ENCODE measurements at places on chromosomes 7 and 10.

DNA sequence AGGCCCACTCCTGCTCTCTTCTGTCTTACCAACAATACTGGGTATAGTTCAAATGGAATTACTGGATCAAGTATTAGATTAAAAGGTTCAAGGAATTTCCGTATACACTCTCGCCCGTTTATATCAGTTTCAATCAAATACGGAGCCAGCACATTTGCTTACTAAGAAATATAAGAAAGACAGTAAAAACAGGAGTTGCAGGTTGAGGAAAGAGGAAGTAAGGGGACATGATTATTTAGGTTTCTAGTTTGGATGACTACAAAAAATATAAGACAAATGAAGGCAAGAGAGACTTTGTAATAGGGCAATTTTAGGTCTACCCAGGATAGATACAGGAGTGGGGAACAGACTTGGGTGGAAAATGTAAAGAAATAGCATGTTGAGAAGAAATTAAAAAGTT is 109.9 kb upstream of the ABI1 start:
- DNase-seq: no peak

GRCh38 chr7:132837529-132837928 is 244.4 kb downstream of the CHCHD3 start:
- no peak for DNase-seq

DNA sequence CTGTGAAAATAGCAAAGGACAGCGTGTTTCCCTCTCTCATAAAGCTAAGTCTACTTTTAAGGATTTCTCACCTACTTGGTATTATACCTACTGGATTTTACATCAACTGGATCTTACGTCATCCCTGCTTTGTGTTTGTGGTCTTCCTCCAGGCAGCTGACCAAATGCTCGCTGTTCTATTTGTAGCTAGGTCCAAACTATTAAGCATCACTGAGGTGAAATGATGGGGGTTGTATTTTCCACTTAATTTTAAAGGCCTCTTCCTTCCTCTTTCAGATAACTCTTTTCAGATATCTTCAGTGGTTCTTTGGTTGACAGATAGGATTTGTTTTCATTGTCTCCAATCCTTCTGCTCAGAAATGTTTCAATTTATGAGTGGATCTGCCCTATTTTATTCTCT is 169.7 kb downstream of the RNLS start:
- no peak for DNase-seq

DNA sequence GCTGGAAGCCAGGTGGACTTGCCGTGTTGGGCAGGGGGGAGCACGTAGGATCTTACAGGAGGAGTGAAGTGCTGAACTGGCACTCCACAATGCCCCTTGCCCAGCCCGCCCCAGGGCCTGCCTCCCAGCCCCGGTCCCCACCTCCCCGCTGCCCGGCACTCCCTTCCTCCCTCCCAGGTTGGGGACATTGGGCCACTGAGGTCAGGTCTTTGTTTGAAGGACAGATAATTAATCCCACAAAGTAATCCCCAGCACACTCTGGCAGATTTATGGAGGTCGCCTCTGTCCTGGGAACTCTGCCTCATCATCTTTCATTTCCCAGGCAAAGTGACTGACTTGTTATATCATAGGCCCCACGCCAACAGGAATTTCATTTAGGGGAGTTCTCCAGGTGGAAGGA is 122.8 kb downstream of the C10orf105 start:
- no peak for DNase-seq

DNA sequence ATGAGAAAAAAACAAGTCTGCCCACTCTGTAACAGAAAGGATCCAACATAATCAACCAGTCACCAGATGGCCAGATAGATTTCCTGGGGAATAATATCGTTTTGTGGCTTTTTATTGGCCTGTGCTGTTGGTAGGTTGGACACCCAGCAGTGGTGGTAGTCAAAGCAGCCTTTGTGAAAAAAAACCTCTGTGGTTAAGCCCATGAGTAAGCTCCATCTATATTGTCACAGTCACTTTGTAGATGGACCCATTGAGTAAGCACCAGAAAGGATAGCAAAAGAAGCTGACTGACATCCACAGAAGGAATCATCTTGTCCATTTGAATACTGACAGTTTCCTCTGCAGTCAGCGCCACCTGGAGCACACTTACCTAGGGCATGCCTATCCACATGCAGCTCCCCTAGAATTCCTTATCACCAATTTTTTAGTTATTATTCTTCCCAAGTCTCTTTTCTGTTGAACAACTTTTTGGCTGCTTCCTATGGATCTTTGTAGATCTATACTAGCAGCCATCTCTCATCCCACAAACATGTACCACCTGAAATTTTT is 96.9 kb downstream of the IQUB start:
- no peak for DNase-seq

GRCh38 chr7:130322615-130323014 is 22.0 kb upstream of the CPA5 start:
- no peak for DNase-seq

DNA sequence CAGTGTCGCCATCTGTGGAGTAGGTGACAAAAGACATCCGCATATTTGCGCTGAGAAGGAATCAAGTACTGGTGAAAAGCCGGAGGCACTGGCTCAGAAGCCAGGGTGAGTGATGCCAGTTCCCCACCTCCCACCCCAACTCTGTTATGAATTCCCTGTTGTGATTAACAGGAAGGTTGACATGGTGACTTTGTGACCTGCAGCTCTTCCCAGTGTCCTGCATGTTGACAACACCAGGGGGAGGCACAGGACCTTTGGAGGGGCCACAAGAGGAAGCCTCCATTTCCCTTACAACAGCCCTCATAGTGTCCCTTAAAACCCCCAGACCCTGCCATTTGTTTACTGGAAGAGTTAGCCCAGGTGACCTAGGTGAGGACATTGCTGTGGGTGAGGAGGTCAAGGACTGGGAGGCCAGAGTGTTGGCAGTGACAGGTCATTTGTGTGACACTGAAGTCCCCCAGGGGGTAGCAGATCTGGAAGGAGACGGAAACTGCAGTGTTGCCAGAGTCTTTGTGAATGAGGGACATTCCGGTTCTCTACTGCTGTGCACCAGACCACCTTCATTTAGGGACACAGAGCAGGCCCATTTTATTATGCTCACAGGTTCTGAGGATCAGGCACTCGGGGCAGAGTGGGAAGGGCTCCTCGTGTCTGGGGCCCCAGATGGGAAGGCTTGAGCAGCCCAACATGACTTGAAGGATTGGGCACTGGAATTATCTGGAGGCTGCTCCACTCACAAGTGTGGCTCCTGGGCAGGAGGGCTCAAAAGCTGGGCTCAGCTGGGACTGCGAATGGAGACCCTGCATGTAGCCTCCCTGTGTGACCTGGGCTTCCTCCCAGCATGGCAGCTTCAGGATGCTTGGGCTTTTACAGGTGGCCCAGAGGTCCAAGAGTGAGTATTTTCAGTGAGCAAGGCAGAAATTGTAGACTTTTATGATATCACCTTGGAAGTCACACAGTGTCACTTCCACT is 13.0 kb upstream of the ANTXRL start:
- no peak for DNase-seq

DNA sequence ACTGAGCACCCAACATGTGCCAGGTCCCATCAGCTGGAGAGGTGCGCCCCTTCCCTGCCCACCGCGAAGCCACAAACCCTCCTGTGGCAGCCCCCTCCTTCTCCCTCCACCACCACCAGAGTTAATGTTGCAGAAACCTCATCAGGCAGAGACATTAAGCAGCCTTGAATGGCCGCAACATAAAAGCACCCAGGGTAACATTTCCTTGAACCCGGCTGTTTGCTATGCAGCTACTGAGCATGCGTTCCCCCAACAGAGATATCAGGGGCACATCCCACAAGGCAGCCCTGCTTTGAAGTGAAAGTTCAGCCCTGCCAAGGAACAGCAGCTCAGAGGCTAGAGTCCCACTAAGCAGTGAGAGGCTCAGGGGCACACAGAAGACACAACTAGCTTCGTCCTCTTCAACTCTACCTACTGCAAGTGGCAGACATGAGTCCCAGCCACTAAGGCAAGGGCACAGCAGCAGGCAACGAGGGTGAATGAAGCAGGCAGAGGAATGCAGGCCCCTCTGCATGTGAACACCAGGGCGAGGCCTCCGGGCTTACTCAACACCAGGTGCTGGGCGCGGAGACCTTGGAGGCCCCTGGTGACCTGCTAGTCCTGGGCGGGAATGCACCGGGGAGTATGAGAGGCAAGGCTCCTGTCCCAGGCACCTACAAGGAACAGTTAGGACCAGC is 107.4 kb downstream of the SLIT1 start:
- DNase-seq: no peak

DNA sequence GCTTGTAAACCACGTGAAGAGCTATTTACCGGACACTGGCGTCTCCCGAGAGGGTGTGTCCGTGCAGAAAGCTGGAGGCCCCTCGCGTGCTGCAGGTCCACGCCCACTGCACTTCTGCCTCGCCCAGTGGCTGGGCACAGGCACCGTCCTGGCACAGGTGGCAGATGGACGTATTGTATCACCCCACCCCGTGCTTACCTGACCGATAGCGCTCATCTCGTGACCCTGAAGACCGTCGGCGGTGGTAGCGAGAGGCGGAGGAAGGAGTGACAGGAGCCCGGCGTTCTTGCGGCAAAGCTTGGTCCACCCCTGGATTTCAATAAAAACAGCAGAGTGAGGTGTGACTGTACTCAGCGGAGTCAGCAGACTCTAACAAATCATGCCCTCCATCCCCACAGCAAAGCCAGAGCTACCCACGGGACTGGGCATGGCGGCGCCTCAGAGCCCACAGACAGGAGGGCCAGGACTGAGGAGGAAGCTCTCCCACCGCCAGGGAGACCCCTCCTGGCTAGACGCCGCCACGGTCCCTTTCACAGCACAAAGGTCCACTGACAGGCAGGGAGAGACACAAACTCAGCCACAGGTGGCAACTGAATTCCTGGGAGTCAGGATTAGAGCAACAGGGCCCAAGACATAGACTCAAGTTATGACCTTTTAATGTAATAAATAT is 217.1 kb downstream of the DIP2C start:
- DNase-seq: no peak

DNA sequence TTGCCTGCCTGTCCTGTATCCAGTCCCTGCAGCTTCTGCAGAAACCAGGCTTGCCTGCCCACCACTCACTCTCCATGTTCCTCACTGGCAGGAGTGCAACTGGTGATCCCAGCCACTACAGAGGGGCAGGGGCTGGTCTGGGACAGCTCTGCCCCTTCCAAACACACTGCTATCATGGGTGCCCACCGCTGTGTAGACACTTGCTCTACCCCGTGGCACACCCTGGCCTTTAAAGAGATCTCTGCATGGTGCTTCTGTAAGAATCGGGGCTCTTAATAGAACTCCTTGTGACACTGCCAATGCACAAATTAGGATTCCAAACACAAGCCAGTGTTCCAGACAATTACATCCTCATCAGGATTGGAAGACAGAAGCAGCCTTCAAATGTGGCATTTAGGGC is 41.7 kb downstream of the C10orf90 start:
- no peak for DNase-seq

GRCh38 chr10:120701381-120701780 is 149.8 kb upstream of the WDR11 start:
- DNase-seq: no peak

GRCh38 chr7:80207501-80207900 is 72.9 kb downstream of the GNAI1 start:
- no peak for DNase-seq
